ENCODE measurements at places on chromosomes 5 and 9.

DNA sequence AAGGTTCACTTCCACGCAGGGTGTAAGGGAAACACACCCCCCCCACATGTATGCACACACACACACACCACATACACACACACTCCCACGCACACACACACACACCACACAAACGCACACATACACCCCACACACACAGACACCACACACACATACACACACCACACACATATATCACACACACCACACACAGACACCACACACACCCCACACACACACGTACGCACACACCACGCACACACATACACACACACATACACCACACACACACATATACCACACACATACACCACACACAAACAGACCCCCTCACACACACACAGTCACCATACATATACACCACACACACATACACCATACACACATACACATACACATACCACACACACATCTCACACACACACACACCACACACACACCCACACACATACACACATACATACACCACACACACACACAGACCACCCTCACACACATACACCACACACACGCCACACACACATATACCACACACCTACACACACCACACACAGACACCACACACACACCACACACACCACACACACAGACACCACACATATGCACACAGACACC, 44.3 kb upstream of the NEURL1B start:
- no peak for DNase-seq

DNA sequence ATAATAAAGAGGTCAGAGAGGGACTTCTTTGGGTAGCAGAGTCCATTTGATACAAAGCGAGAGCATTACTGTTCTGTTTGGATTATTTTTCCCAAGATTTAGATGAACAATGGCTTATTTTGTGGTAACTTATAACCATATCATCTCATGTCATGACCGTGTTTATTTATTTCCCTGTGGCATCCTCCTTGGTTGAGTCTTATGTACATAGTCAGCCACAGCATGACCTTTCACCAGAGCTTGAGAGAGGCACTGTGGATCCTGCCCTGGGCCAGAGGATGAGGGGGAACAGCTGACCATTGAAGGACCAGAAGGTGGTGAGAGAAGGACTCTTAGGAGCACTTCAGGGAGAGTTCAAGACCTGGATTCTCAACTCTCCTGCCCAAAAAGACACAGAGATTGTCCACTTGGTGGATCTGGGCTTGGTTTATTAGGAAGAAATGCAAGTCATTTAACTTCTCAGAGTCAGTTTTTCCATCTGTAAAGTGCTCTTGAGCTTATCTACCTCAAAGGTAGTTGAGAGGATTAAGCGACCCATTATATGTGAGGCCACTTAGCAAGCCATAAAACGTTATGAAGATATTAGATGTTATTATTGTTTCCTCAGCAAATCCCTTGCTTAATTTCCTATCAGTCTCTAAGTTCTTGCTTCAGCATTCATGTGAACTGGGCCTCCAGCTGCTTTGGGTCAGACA, 51.4 kb downstream of the PPIC start:
- DNase-seq = no peak

DNA sequence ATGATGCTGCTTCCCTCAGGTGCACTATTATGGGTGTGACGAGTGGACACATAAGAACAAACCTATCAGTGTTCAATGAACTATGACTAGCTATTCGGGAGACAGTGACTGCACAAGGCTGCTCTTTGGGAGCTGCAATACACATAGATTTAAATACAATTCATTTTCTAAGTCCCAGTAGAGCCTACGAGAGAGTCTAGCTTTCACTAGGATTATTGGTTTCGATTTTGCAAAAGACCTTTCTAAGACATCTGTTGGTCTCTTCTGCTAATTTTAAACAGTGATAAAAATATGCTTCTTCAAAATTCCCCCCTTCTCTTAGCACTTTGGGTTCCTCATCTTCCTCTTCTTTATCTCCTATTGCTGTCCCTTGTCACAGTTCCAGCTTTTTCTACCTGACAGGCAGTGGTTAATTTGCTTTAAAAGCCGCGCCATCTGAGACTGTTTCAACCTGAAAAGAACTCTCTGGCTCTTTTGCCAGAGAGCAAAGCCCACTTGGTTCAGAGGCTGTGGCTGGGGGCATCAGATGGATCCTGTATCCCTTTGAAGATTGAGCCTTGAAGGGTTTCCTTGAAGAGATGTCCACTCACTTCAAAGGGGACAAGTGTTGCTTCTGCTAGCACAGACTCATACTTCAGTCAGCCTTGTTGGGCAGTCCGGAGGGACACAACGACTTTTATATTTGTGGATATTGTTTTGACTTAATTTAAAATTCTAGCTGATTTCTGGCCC, 241.5 kb downstream of the MAN2A1 start:
- DNase-seq = no peak

DNA sequence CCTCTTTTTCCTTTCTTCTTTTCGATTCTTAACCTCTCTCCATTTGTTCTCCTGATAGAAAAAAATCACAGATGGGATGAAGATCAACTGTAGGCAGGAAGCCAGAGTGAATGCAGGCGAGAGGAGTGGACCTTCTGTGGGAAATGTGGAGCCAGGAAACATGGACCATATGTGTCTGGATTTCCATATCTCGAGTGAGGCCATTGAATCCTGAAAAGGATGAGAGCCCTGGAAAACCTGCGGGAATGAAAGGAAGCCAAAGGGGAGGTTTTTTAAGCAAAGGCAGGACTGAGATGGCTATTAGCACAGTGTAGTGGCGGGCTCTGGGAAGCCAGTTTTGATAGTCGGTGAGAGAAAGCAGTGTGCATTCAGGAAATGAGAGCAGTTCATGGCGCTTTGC, 139.5 kb upstream of the C9orf72 start:
- DNase-seq = no peak

- DNase-seq = no peak
Observed at GRCh38 chr5:158039441-158039840, 180.5 kb upstream of the CLINT1 start.

DNA sequence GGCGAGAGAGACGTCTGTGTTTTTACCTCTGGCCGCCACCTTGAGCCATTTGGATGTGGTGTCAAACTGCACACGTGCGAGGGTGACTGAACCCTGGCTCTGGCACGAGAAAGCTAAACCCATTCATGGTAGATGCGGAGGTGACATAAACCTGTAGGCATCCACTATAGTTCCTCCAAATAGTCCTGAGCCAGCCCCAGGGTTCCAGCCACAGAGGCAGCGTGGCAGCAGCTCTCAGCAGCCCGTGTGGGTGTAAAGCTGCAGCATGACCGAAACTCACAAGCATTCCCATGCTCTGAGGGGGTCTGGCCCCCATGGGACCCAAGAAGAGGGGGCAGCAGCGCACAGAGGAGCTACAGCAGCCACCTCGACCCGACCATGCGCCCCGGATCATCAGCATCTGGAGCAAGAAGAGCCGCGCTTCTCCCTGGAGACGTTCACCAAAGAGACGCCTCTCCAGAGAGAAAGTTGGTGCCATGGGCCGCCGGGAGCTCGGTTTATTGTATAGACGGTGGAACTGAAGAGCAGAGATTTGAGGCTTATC, 303.8 kb upstream of the IRX4 start:
- DNase-seq = no peak

GRCh38 chr9:20112205-20112783, 323.5 kb upstream of the SLC24A2 start:
- DNase-seq = no peak

DNA sequence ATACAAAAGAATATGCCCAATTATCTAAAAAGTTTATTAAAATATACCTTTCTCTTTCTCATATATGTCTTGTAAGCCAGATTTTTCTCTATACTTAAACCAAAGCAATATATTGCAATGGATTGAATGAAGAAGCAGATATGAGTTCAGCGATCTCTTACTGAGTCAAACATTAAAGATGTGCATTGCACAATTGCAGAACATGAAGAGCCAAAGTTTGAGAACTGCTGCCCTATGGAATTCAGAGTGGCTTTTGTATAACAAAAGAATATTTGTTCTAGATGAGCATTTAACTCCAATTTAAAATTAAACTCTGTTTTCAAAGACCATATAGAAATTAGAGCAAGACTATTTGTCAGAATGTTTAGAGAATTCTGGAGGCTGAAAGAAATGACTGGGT, 519.0 kb upstream of the DAB2 start:
- DNase-seq = no peak

GRCh38 chr5:9428272-9428671, 117.6 kb downstream of the SEMA5A start:
- no peak for DNase-seq

GRCh38 chr5:76622076-76622475, 1.1 kb downstream of the F2RL2 start:
- DNase-seq = no peak

DNA sequence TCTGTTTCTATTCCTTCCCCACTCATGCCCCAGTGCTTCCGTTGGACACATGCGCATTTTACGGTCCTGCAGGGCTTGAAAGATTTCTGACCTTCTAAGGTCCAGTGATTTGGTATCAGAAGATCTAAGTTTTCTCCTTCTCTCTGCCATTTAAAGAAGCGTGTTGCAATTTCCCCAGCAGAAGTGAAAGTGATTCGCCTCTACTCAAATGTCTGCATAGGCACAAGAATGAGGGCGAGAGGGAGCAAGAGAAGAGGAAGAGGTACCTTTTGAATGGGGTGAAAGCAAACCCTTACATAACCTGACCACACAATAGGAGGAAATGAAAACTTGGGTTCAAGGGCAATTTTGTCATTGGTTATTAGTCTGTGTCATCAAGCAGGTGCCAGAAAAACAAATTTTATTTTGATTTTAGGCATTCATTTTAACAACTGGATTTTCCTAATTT, 31.7 kb upstream of the NR3C1 start:
- peak; percentile 62 for DNase-seq
